Fibroblast of lung (primary cell): ENCODE measurements at places on chromosomes 12 and 14. TPM values are rescaled to one million over a fixed set of nuclear protein-coding genes. Genes with fewer than 3 reads are reported as not detected.

The KRT79 gene
- total RNA-seq = not detected in 2 replicates

The TMEM19 gene
- 21.6 and 25.1 TPM in 2 replicates for total RNA-seq

The GAS2L3 gene
- 18.7 and 33.4 TPM in 2 replicates for total RNA-seq

The RNASE13 gene
- not detected in 2 replicates for total RNA-seq

The TRIM9 gene
- total RNA-seq = 0.50 and 0.51 TPM in 2 replicates

The ABCD2 gene
- under 0.01 and 0.33 TPM in 2 replicates for total RNA-seq

The P2RX7 gene
- total RNA-seq = 16.7 and 17.2 TPM in 2 replicates

The ANKRD9 gene
- total RNA-seq = 13.6 and 22.0 TPM in 2 replicates

GRCh38 chr12:79939728-79940310 is 4.9 kb upstream of the PPP1R12A start:
- no peaks in the 10 kb centered on the region for H3K36me3 ChIP-seq
- H3K27ac ChIP-seq = no peak overlapping the region
- H3K27me3 ChIP-seq = no peaks in the 10 kb centered on the region
- H3K4me3 ChIP-seq = no peak overlapping the region
- no peaks in the 10 kb centered on the region for H3K4me1 ChIP-seq

DNA sequence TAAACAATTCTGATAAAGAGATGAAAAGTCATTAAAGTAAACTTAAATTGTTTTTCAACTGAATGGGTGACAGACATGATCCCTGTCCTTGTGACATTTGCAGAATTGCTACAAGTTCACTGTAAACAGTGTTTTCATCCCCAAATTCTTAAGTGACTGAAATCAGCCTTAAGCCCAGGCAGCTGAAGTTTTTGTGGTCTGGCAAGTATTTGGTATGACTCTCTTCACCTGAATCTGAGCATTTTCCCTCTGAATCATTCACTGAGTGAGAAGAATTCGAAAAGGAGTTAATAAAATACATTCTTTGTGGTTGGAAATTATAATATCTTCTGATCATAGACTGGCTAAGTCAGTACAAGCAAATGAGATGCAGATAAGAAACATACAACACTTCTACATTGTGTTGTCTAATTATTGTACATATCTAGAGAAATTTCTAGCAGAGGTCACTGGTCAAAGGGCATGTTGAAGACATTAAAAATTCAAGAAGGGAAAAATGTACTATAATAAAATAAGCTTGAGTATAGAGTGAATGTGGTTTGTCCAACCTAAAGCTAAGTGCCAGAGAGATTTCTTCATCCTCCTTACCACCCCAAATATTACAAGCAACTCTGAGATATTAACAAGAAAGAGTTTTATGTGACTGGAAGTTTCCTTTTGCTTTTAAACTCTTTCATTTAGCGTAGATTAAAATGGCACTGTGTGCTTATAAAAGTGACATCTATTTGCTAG is 177.8 kb upstream of the DIO2 start:
- no peak overlapping the region for H3K27ac ChIP-seq
- no peak overlapping the region for H3K4me3 ChIP-seq
- no peaks in the 10 kb centered on the region for H3K36me3 ChIP-seq
- DNase-seq = peak; percentile 58
- peaks cover 6% of the 10 kb centered on the region for H3K4me1 ChIP-seq
- no peaks in the 10 kb centered on the region for H3K27me3 ChIP-seq

GRCh38 chr12:57460841-57461275 is 1.3 kb downstream of the GLI1 start:
- DNase-seq = no peak
- no peaks in the 10 kb centered on the region for H3K36me3 ChIP-seq
- no peak overlapping the region for H3K27ac ChIP-seq

- H3K36me3 ChIP-seq = no peaks in the 10 kb centered on the region
- H3K27ac ChIP-seq = no peak overlapping the region
- H3K4me1 ChIP-seq = no peaks in the 10 kb centered on the region
- no peak for DNase-seq
- no peaks in the 10 kb centered on the region for H3K27me3 ChIP-seq
- H3K4me3 ChIP-seq = no peak overlapping the region
Observed at GRCh38 chr12:127262615-127263014, 1004.4 kb upstream of the TMEM132C start.

DNA sequence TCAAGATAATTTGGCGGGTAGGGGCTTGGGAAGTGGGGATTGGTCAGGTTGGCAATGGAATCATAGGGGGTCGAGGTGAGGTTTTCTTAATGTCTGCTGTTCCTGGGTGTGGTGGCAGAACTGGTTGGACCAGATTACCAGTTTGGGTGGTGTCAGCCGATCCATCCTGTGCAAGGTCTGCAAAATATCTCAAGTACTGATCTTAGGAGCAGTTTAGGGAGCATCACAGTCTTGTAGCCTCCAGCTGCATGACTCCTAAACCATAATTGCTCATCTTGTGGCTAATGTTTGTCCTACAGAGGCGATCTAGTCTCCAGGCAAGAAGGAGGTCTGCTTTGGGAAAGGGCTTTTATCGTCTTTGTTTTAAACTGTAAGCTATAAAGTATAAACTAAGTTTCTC is 868.4 kb downstream of the DIO2 start:
- no peaks in the 10 kb centered on the region for H3K4me1 ChIP-seq
- H3K36me3 ChIP-seq = no peaks in the 10 kb centered on the region
- no peak overlapping the region for H3K4me3 ChIP-seq
- H3K27ac ChIP-seq = no peak overlapping the region
- H3K27me3 ChIP-seq = no peaks in the 10 kb centered on the region

DNA sequence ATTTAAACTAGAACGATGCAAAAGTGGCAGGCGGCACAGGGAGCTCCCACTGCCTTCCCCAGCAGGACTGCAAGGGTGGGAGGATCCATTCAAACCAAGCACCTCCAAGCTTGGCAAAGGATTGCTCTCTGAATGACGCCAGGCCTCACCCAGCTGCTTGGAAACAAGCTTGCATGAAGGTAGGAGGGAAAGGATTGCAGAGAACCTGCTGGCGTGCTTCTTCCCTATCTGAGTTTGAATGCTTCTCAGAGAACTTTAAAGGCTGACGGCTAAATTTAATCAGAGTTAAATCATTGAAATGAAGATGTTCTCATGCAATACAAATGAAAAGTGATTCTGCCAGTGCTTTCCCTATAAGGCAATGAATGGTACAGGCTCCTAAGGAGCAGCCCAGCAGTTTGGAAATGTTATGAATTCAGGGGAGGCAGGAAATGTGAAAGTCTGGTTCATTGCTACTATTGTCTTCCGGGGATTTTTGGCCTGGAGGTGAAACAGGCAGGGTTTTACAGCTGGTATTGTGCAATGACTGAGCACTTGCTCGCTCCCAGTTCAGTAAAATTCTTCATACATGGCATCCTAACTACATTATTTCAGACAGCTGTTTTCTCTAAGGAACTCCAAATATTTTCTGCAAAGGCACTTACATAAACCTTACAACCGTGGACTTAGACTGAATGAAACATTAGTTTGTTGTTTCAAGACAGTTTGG is 31.9 kb upstream of the DUSP6 start:
- H3K4me3 ChIP-seq = no peak overlapping the region
- peaks cover 3% of the 10 kb centered on the region for H3K4me1 ChIP-seq
- H3K27me3 ChIP-seq = no peaks in the 10 kb centered on the region
- DNase-seq = peak; percentile 93
- H3K27ac ChIP-seq = peak overlapping the region; percentile 1
- H3K36me3 ChIP-seq = no peaks in the 10 kb centered on the region

GRCh38 chr12:100359822-100360221 is 2.9 kb downstream of the SLC17A8 start:
- DNase-seq = peak; percentile 56
- H3K4me1 ChIP-seq = no peaks in the 10 kb centered on the region
- H3K36me3 ChIP-seq = no peaks in the 10 kb centered on the region
- H3K27me3 ChIP-seq = peaks cover 4% of the 10 kb centered on the region
- no peak overlapping the region for H3K27ac ChIP-seq

- peak overlapping the region; percentile 82 for H3K27ac ChIP-seq
- H3K4me3 ChIP-seq = no peak overlapping the region
- no peak for DNase-seq
Observed at GRCh38 chr12:124774054-124774461, 89.6 kb downstream of the SCARB1 start.

- no peak overlapping the region for H3K27ac ChIP-seq
- DNase-seq = no peak
- no peaks in the 10 kb centered on the region for H3K27me3 ChIP-seq
- no peaks in the 10 kb centered on the region for H3K4me1 ChIP-seq
Observed at GRCh38 chr12:117774941-117775775, 193.6 kb downstream of the KSR2 start.

- no peaks in the 10 kb centered on the region for H3K36me3 ChIP-seq
- H3K4me1 ChIP-seq = peaks cover 5% of the 10 kb centered on the region
- H3K27me3 ChIP-seq = no peaks in the 10 kb centered on the region
- peak overlapping the region; percentile 0 for H3K27ac ChIP-seq
Observed at GRCh38 chr12:19546611-19547162, 107.4 kb downstream of the AEBP2 start.

- H3K36me3 ChIP-seq = no peaks in the 10 kb centered on the region
- H3K4me1 ChIP-seq = no peaks in the 10 kb centered on the region
- H3K27ac ChIP-seq = no peak overlapping the region
- no peaks in the 10 kb centered on the region for H3K27me3 ChIP-seq
Observed at GRCh38 chr12:116473416-116473815, 85.8 kb upstream of the MAP1LC3B2 start.

DNA sequence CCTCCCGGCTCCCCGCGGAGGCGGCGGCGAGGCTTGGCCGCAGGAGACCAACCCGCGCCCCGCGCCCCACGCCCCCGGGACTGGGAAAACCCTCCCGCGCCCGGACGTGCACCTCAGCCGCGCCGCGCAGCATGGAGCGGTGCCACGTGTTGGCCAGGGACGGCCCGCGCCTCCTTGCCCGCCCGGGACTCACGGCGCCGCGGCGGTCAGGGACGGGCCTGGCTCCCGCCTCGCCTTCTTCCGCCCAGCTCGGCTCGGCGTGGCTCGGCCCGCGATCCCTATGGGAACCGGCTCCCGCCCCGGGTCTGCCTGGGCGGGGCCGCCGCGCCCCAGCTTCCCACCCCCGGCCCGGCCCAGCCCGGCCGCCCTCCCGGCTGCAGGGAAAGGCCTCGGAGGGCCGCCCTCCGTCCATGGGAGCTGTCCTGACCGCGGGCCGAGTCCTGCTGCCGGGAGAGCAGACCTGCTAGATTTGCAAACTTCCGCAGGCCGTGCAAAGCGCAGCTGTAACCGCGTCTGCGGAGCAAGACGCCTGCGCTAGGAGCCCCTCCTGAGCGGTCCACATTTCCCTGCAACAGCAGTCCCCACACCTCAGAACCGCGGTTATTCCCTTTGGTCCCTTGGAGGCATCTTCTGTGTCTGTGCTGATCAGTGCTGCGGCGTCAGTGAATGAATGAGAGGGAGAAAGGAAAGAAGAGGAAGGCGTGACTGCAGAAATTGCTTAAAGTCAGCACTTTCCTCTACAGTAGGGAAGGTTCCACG is at the start of gene CDKL1:
Gene CDKL1, minus strand, starts transcription at position 251 of the 759 bp plus-strand sequence. CDS start 1,013 bp downstream, outside the sequence.
- DNase-seq = peak; percentile 80
- peaks cover 16% of the 10 kb centered on the region for H3K4me1 ChIP-seq
- peak within 1 kb of the TSS; percentile 86 for H3K27ac ChIP-seq

- no peak overlapping the region for H3K27ac ChIP-seq
- H3K36me3 ChIP-seq = peaks cover 6% of the 10 kb centered on the region
- H3K4me1 ChIP-seq = no peaks in the 10 kb centered on the region
- peak; percentile 38 for DNase-seq
- no peaks in the 10 kb centered on the region for H3K27me3 ChIP-seq
Observed at GRCh38 chr14:55354500-55354899, 57.1 kb downstream of the ATG14 start.

- H3K4me1 ChIP-seq = peaks cover 3% of the 10 kb centered on the region
- H3K36me3 ChIP-seq = peaks cover 69% of the 10 kb centered on the region
- H3K27me3 ChIP-seq = no peaks in the 10 kb centered on the region
- H3K27ac ChIP-seq = no peak overlapping the region
- no peak overlapping the region for H3K4me3 ChIP-seq
- DNase-seq = no peak
Observed at GRCh38 chr12:57160741-57161140, 13.3 kb upstream of the LRP1-AS start.

- no peak for DNase-seq
- H3K4me3 ChIP-seq = no peak overlapping the region
- no peaks in the 10 kb centered on the region for H3K4me1 ChIP-seq
- H3K27me3 ChIP-seq = no peaks in the 10 kb centered on the region
- no peaks in the 10 kb centered on the region for H3K36me3 ChIP-seq
Observed at GRCh38 chr14:105939810-105940508, 413.6 kb downstream of the TMEM121 start.

DNA sequence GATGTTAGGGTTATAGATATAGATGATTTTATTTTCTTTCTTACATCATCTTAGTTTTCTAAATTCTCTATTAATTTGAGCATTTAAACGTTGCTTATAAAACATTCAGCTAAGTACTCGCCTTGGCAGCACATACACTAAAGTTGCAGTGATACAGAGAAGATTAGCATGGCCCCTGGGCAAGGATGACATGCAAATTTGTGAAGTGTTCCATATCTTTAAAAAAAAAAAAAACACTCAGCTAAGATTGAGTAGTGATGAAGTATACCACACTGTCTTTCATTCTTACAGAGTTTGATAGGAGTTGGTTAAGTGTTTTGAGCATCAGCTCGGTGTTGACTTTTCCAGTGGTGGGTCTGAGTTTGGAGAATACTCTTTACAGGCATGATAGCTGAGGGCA is 72.3 kb downstream of the FRMD6 start:
- no peak overlapping the region for H3K4me3 ChIP-seq
- no peak for DNase-seq
- peaks cover 25% of the 10 kb centered on the region for H3K36me3 ChIP-seq
- no peaks in the 10 kb centered on the region for H3K27me3 ChIP-seq

- no peak for DNase-seq
- H3K4me1 ChIP-seq = no peaks in the 10 kb centered on the region
- H3K27ac ChIP-seq = no peak overlapping the region
- no peaks in the 10 kb centered on the region for H3K27me3 ChIP-seq
- no peaks in the 10 kb centered on the region for H3K36me3 ChIP-seq
- no peak overlapping the region for H3K4me3 ChIP-seq
Observed at GRCh38 chr12:129886541-129886940, 17.3 kb downstream of the TMEM132D start.

GRCh38 chr12:92971859-92972524 is 42.9 kb upstream of the EEA1 start:
- peak; percentile 87 for DNase-seq
- no peaks in the 10 kb centered on the region for H3K27me3 ChIP-seq
- no peak overlapping the region for H3K4me3 ChIP-seq
- peak overlapping the region; percentile 47 for H3K27ac ChIP-seq

- H3K27me3 ChIP-seq = no peaks in the 10 kb centered on the region
- no peak overlapping the region for H3K4me3 ChIP-seq
- no peaks in the 10 kb centered on the region for H3K36me3 ChIP-seq
- no peak overlapping the region for H3K27ac ChIP-seq
- H3K4me1 ChIP-seq = peaks cover 14% of the 10 kb centered on the region
Observed at GRCh38 chr14:61461808-61462275, 140.5 kb downstream of the PRKCH start.
